ENCODE measurements at places on chromosomes 4 and X.

- no peak for DNase-seq
Observed at GRCh38 chr4:123524958-123525628, 128.5 kb downstream of the SPRY1 start.

GRCh38 chr4:105060628-105061027 lies 86.0 kb upstream of the TET2 start:
- DNase-seq, result no peak

- peak; percentile 94 for DNase-seq
Observed at GRCh38 chr4:2484993-2485392, 16.1 kb downstream of the RNF4 start.

DNA sequence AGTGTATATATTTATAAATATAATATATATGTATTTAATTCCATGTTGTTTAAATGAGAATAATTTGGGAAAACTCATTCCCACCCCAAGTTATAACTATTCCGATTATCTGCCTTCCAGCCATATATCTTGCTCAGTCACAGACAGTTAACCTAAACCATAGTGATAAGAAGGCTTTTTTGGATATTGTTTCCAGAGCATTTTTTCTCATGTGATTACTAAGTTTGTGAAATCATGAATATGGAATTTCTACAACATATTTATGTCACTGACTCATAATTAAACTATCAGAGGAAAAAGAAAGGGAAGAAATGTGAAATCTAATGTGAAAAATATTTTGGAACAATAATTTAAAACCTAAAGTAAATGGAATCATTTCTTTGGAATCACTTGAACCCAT lies 1163.5 kb upstream of the PABPC4L start:
- DNase-seq, result no peak

DNA sequence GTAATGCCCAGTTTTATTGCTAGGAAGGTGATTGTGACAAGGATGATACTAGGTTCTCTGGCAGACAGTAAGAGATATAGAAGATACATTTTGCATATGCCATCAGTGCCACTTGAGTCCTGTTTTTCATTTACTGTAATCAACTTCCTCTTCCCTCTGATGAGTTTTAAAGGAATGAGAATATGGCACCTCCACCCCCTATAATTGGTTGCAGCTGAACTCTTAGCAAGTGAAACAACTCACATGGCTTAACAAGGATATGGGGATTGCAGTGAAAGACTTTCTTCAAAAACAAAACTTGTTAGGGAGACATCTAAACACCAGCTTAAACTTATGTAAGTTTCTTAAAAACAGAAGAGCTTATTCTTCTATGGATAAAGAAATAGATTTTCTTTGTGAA lies 90.0 kb downstream of the AREG start:
- no peak for DNase-seq

DNA sequence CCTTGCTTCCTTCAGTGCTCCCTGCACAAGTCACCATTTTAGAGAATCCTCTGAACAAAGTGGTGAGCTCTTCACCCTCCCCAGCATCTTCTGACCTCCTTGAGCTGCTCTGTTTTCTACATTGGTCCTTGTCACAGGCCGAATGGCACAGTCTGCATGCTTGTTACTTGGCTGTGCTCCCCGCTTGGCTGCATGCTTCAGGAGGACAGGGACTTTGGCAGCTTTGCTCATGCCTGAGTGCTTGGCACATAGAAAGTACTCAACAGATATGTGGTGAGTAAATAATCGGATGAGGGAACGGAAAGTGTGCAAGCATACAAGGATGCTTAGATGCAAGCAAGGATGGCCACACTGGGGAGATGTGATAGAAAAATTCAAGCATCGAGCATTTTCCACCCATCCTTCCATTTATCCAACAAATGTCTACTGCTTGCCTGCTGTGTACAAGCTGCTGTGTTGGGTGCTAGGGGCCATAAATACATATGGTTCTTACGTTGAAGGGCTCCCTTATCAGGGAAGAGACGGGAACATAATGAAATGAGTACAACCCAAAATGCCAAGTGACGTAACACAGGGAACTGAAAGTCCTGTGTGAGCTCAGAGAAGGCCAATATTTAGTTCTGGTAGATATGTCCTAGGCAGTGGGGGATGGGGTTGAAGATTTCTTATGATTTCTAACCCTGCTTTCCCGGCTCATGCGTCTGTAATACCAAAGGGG lies 31.2 kb downstream of the SLC2A9 start:
- DNase-seq, result peak; percentile 66

GRCh38 chr4:38279650-38280322 lies 319.6 kb downstream of the PTTG2 start:
- DNase-seq, result no peak

DNA sequence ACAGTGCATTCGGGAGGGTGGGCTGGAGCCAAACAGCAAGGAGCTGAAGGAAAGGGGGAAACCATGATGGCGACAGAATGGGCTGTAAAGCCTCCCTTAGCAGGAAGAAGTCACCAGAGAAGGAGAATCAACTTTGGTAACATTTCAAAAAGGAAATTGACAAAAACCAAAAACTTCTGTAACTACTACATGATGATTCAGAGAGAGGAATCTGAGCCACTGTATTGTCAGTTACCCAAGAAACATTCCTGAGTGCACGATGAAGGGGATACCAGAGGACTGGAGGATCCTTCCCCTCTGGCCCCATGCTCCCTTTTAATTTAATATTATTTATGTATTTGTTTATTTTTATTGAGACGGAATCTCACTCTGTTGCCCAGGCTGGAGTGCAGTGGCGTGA lies 26.3 kb downstream of the PDHA1 start:
- no peak for DNase-seq

- DNase-seq, result no peak
Observed at GRCh38 chr4:183989931-183990330, 84.8 kb downstream of the STOX2 start.

GRCh38 chrX:68372665-68373064 lies 60.6 kb downstream of the OPHN1 start:
- no peak for DNase-seq

DNA sequence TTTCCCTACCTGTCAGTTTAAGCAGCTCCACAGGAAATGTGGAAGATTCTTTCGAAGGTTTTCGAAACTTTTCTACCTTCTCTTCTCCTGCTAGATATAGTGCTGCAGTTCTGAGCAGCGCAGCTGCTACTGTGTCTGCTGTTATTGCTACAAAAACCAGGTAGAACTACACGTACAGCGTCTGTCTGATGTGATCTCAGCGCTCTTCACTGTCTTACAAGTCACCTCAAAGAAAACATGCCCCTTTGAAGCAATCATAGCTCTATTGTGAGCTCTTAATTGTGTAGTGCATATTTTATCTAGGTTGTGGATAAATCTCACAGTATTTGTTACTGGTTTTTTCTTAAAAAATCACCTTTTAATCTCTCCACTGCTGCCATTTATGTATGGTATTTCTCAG lies 147.6 kb upstream of the BMPR1B start:
- DNase-seq, result no peak

- DNase-seq, result no peak
Observed at GRCh38 chrX:3563451-3563850, 150.0 kb downstream of the PRKX start.

- DNase-seq, result no peak
Observed at GRCh38 chrX:108270739-108271396, 167.4 kb downstream of the COL4A6 start.

DNA sequence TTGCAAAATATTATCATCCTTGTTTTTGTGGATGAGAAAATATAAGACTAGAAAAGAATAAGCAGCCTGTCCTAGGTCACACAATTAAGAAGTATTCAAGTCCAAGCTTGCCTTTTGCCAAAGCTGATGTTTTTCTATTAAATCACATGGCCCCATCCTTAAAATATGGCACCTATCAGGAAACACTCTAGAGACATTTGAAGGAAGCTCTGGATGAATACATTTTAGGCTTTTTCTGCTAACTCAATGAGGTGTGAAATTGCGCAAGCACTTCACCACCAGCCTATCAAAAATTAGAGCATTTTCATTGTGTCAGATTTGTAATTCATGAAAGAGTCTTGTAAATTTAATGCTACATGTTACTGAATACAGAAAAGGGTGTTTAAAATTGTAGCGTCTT lies 251.1 kb upstream of the MAD2L1 start:
- DNase-seq, result no peak

DNA sequence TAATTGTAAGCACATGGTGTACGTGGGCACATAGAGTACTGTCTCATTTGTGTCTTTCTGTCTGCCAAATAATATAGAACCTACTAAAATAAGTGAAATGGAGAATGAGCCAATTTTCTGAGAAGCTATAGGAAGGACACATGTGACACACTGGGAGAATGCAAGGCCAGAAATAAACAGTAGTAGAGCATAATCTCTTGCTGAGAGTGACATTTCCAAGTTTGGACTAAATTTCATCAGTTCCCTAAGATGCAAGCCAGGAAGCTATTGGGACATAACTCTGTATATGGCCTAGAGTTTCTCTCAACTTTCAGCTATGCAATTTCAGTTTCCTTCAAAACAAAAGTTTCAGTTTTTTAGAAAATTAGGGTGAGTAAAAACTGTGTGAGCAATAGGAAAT lies 638.7 kb downstream of the PCDH18 start:
- DNase-seq, result no peak

DNA sequence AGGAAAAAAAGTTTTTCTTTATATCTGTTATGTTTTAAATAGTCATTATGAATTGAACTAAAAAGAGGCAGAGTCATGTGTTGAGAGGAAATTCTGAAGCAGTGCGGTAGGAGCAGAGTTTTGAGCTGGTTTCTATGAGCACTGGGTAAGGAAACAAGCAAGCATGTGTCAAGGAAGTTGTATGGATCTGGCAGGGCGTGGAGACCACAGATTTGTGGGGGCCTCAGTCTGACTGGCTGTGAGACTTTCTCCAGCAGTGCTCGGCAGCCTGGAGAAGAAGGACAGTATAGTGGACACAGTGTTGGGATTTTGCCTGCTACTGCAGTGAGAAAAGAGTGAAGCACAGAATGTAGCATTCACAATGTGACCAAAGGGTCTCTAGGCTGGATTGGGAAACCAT lies 399.1 kb downstream of the INPP4B start:
- DNase-seq, result no peak

- no peak for DNase-seq
Observed at GRCh38 chrX:154372612-154373022, 1.8 kb downstream of the FLNA start.

- DNase-seq, result no peak
Observed at GRCh38 chr4:113069212-113069892, 19.9 kb downstream of the ANK2 start.

GRCh38 chr4:127006446-127006877 lies 626.3 kb upstream of the INTU start:
- DNase-seq, result no peak

DNA sequence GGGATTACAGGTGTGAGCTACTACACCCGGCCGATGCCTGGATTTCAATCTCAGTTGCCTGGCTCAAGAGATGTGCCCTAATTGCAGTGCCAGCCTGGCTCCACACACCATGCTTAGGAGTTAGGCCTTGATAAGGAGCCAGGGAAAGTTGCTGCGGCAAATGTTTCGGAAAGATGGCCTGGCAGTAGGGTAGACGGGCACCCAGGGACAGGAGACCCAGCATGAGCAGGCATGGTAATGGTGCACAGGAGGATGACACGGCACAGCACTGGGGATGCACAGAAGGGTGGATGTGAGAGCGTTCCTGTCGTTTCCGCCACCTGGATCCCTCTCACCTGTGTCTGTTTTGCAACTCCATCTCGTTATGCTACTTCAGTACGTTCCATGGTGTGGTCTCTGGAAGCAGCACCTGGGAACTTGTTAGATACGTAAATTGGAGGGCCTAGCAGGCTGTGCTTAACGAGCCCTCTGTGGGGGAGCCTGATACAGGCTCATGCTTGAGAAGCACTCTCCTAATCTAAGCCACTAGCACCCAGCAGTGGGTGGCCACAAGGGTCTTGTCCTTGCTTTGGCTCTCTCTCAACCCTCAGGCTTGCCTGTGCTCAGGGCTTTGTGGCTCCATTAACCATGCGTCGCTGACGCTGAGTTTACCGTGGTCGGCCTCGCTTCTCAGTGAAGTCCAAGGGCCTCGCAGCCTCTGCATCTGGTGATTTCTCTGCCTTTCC lies 20.3 kb downstream of the RNF4 start:
- no peak for DNase-seq

DNA sequence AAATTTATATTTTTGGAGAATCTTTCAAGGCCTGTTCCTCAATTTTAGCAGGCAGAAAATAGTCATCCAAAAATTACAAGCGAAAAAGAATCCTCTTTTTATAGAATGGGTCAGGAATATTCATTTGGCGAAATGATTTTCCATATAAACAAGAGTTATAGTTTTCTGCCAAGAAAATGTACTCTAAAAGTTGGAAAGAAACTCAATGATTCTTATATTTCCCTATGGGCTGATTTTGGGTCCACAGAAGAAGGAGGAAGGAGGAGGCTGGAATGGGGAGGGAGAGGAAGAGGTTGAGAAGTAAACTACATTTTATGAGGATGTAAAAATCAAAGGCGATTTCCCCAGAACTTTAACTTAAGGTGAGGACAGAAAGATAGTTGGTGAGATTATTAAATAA lies 159.3 kb downstream of the DCAF12L1 start:
- DNase-seq, result no peak

- no peak for DNase-seq
Observed at GRCh38 chrX:13901354-13901753, 84.5 kb upstream of the GPM6B start.

DNA sequence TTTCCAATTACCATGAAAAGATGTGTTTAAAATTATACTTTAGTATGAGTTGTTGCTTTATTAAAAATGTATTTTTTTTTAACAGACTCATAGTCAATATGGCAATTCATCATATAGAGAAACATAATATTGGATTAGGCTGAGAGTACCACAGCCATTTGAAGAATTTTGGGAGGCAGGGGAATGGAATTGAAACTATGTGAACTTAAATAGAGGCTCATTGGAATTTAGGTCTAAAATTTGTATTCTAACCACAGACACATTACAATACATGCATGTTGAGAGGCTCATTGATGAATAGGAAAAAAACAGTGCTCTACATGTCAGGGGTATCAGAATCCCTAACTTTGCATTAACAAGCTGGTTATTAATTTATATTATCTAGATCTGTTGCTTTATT lies 269.6 kb downstream of the DKK2 start:
- no peak for DNase-seq

DNA sequence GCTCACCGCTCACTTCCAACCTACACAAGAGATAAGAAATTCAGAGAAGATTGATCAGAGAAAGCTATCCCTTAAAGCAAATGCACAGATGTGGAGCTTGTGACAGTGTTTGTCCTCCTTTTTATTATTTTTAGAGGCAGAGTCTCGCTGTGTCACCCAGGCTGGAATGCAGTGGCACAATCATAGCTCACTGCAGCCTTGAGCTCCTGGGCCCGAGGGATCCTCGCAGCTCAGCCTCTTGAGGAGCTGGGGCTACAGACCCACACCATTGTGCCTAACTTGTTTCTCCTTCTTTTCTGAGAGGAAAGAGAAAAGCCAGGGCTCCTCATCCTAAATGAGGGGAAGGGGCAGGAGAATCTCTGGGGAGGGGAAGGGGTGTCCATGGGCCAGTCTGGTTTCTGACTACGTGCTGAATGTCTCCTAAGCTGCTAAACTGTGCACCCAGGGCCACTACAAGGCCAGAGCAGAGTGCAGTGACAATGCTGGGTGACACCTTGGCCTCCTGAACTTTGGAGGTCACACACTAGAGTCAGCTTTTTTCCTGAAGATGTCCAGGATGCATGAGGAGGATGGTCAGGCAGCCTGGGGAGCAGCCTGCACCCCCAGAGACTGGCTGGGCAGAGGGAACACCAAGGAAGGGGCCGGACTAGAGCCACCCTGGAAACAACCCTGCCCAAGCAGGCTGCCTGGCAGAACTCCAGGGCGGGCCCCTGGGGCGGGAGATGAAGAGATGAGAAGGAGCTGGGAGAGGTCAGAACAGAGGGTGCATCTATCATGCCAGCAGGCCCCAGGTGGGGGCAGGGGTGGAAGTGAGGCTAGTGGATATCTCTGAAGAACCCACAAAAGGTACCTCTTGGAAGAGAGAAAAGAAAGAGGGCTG lies 55.5 kb upstream of the PROM1 start:
- DNase-seq, result no peak

- DNase-seq, result no peak
Observed at GRCh38 chr4:87057835-87058355, 123.1 kb downstream of the AFF1 start.

All from esophagus muscularis mucosa (tissue), 4 donors.